ENCODE measurements at places on chromosomes 7 and 10.

DNA sequence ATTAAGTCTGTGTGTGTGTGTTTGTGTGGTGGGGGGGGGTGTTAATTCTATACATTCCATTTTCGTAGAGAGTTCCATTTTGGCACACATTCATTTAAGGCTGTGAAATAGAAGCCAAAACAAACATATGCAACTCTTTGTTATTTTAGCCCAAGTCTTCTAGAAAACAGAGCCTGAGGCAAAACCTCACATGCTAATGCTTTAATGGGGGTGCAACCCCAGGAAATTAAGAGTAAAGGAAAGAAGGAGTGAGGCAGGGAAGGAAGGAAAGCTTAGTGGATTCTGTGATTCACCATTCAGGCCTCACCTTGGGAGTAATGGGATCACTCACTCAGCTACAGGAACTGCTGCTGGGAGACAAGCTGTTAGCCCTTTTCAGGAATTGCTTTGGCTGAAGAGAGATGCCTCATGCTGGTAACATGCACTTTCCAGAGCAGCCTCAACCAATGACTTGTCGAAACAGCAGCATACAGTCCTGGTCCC lies 73.0 kb upstream of the CTTNBP2 start:
- DNase-seq: no peak

DNA sequence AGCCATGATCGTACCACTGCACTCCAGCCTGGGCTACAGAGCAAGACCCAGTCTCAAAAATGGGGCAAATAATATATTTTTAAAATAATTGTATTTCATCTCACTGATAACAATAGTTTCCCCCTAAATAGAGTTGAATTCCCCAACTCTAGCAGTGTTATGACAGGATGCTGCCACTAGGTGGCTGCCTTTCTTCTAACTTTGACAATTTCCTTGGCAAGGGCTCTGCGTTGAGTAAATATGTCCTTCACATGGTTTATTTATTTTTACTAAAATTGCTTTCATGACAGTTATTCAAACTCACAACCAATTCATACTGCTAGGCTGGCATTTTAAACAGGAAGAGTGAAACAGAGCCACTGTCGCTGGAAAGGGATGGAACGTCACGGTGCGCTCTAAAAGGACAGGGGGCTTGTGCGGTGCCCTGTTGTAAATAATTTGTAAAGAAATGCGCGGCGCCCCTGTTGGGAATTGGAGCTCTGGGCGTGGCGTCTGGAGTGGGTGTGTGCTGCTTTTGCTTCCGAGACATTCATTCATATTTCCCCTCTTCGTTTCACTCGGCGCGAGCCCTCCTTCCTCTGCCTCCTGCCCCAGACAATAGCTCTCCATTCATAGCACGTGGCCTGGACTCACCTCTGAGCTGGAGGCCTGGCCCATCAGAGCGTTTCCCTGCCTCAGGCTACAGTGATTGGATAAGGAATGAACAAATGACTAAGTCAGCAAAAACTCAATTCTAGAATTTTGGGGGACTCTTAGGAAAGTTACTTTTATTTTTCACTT lies 20.5 kb upstream of the PITRM1 start:
- peak; percentile 57 for DNase-seq

DNA sequence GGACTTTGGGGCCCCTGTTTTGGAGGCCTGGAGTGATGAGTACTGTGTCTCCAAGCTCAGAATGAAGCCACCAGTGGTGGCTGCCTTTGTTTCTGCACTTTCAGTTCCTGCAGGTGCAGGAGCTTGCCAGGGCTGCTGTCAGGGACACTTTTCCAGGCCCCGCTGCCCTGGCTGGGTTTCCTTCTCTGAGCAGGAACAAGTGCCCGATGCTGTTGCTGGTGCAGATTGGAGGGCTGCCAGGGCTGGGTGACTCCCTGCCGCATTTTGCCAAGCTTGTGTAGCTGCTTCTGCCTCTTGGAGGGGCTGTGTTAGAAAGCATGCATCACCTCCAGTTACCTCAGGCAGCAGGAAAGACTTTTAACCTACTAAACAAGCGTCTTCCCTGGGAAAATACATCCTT lies 211.1 kb downstream of the MGMT start:
- no peak for DNase-seq

DNA sequence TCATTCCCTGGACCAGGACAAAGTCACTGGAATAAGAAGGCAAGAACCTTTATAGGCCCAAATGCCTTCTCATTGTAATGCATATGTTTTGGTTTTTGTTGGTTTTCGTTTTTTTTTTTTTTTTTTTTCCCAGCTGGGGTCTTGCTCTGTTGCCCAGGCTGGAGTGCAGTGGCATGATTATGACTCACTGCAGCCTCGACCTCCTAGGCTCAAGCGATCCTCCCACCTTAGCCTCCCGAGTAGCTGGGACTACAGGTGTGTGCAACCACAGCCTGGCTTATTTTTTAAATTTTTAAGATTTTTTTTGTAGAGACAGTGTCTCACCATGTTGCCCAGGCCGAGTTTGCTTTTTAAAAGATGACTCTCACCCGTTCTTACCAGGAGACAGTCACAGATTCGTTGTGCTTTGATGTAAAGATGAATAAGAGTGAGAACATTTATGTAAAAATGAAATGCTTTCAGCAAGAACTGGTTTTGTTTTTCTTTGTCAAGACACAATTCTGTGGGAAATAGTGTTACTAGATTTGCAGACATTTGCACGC lies 7.6 kb downstream of the IQCE start:
- no peak for DNase-seq

DNA sequence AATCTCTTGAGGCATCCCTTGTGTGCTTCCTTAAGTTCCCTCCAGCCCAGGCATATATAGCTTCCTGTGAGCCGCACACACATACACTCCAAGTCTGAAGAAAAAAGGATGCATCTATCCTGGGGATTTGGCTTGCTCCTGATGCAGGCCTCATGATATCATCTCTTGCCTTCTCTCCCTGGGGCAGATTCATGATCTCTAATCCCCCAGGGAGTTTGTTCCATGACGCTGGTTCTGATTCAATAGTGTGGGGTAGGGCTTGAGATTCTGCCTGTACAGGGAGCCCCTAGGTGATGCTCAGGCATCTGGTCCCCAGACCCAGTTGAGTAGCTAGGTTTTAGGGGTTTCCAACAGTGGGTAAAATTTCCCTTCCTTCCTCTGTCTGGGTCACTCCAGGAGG lies 1.5 kb downstream of the PON1 start:
- no peak for DNase-seq

DNA sequence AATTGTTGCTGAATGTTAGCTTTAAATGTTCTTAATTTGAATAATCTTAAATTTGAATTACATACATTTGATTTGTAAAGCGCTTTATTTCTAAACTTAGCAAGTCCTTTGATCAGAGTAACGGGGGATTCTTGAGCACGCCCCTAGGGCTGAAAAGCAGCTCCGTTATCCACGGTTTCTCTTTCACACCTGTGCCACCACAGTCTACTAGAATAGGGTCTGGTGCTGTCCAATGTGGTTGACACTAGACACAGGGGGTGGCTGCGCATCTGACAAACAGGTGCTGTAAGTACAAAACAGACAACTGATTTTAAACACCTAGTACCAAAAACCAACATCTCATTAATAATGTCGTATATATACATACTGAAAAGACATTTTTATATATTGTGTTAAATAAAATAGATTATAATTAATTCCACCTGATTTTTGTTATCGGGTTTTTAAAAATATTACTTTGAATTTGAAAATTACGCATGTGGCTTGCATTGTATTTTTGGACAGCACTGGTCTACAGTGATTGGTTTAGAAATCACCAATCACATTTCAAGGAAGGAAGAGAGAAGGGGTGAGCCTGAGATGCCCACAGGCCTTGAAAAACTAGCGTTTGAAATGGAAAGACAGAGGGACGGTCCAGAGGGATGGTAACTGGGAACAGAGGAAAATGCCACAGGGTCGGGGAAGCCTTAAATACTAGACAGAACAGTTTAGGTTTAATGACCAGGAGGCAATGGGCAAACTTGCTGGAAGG lies 7.3 kb downstream of the SEPHS1 start:
- DNase-seq: no peak

DNA sequence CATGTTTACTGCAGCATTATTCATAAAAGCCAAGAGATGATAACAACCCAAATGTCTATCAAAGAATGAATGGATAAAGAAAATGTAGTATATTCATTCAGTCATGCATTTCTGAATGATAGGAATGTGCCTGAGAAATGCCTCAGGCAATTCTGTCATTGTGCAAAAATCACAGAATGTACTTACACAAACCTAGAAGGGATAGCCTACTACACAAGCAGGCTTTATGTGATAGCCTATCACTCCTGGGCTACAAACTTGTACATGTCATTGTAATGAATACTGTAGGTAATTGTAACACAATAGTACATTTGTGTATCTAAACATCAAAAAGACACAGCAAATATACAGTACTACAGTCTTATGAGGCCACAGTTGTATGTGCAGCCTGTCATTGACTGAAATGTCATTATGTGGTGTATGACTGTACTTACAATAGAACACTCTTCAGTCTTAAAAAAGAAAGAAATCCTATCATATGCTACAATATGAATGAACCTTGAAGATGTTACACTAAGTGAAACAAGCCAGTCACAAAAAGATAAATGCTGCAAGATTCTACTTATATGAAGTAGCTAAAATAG lies 141.8 kb upstream of the GPR22 start:
- no peak for DNase-seq

DNA sequence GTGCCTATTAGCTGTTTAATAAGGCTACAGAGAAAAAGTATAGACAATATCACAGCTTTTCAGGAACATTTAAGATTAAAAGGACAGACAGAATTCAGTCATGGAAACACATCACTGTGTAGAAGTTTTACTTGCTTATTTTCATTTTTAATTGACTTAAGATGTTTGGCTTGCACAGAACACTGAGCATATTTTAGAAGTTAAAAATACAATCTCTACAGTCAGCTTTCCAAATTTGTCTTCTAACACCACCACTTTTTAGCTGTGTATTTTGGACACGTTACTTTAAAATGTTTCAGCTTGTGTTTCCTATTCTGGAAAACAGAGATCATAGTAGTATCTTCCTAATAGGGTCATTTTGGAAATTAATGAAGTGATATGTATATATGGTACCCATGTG lies 11.8 kb downstream of the CFAP69 start:
- no peak for DNase-seq

DNA sequence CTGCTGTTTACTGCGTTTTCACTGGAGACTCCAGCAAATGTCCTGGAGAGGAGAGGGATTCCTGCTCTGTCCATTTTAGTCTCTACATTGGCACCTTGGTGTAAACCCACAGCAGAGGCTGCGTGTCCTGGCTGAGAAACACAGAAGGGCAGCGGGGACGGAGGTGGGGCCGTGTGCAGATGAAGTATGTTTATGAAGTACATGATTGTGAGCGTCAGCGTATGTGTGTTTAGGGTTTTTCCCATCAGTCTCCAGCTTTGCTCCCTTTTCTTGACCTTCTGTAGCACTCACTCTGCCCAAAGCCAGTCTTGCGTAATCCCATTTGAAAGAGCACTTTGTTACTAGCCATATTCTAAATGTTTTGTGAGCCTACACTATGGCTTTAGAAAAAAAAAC lies 750.7 kb upstream of the SORCS1 start:
- no peak for DNase-seq

- DNase-seq: no peak
These were observed 28.0 kb downstream of the GLCCI1 start for GRCh38 chr7:7996568-7996967.

GRCh38 chr10:122856902-122857301 lies 11.2 kb upstream of the CUZD1 start:
- DNase-seq: no peak

DNA sequence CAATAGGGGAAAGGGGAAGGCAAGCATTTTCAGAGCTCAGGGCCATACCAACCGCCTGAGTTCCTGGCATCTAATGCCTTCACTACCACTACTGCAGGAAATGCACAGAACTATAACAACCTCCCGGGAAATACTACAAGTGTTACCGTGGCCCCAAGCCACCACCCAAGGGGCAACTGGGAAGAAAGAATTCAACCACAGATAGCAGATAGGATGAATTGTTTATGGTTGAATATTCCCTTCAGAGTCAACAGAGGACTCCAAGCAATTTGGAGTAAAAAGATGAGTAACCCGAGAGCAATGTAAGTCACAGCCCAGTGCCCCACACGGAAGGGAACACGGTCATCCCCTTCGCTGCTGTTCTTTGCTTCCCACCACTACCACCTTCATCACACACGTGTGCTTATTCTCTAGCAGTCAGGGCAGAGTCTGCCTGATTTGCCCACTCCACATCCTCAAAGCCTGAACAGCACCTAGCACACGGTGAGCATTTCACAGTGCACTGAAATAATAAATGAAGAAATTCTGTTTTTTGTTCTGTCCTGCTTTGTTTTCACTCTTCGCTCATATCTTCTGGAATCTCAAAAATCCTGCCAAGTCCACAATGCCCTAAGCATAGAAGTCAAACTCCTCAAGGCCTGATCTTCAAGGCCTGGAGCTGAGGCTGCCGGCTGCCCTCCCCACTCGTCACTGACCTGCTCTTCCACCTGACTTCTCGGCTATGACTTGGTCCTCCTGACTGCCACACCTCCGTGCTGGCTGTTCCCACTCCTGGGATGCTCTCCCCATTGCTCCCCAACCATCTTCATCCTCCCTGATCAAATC lies 221.1 kb downstream of the KCNMA1 start:
- DNase-seq: no peak

DNA sequence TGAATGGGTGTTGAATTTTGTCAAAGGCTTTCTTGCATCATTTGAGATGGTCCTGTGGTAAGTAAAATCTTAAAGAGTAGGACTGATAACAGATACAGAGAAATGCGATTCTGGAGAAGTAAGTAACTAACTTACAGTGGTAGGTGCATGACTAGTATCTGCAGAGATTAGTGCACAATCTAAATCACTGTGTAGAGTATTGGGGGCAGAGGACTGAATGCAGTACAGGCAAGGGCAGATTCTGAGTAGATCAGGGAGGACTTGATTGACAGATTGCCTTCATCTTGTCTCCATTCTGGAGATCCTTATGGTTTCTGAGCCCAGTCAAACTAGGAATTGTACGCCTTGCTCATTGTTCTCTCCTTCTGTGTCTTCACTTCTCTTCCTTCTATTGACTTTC lies 736.0 kb downstream of the AUTS2 start:
- DNase-seq: no peak

DNA sequence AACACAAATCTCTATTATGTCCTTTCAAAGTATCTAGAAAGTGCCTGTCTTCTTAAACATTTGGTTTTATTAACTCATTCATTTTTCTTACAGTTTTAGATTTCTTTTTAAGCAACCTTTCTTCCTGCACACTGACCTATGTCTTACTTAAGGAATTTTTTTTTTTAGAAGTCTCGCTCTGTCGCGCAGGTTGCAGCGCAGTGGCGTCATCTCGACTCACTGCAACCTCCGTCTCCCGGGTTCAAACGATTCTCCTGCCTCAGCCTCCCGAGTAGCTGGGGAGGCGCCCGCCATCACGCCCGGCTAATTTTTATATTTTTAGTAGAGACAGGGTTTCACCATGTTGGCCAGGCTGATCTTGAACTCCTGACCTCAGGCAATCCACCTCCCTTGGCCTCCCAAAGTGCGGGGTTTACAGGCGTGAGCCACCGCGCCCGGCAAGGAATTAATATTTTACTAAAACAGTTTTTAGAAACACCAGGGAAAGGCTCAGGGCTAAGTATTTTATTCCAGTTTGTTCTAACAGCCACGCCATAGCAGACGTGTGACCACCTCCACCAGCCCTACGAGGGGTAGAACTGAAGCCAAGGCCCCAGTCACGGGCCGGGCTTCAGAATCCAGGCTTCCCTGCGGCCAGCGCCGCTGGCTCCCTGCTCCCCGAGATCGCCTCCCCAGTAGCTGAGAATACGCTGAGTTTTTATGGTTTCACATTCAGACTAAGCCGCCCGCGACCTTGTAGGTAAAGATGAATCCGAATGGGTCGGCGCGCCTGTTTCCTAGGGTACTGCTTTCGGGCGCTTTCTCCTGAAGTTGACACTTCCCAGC lies 941 bp upstream of the LUC7L2 start:
- DNase-seq: no peak
